CD4-positive, alpha-beta T cell treated with Interleukin-15 for 1 hour (primary cell): ENCODE measurements at places on chromosomes 2 and 18.
A peak's percentile ranks its signal among the peaks of the same experiment; 100 is the strongest.

- no peak for DNase-seq
These were observed 305.9 kb downstream of the HRH4 start for GRCh38 chr18:24766376-24766775.

- DNase-seq, result no peak
These were observed 912.8 kb downstream of the NRXN1 start for GRCh38 chr2:50118905-50119702.

DNA sequence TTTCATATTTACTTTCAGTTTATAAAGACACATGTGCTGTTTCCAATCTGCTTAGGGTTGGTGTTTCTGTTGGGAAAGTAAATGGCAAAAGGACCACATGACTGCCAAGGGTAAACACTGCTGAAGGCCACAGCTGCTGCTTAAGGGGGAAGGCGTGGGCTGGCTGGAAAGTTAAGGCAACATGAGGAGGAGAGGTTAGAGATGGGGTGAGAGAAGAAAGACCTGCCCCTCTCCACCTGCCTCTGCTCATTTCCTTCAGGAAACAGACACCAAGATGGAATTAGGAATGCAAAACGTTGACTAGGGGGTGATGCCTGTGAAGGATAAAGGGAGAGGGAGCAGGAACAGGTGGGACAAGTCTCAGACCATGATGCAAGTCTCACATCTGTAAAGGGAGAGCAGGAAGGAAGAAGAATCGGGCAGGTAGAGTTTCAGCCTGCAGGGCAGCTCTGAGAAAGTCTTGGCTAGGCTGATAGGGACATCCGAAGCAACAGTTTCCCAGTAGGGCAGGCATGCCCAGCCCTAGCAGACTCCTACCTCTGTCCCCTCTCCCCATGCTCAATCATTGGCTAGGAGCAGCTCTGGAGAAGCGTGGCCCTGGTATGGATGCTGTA lies 86.0 kb downstream of the CDC42EP3 start:
- no peak for DNase-seq

DNA sequence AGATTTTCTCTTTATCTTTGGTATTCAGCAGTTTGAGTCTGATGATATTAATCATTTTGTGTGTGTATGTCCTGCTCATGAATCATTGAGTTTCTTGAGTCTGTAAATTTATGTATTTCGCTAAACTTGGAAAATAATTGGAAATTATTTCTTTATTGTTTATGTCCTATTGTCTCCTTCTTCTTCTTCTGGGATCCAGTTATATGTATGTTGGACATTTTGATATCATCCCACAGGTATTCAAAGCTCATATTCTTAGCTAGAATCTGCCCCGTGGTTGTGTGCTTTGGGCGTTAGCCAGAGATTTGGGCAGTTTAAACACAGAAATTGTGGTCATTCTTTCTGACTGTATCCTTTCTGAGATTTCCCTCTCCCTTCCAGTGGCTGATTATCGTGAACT lies 243.0 kb upstream of the SPRED2 start:
- no peak for DNase-seq

DNA sequence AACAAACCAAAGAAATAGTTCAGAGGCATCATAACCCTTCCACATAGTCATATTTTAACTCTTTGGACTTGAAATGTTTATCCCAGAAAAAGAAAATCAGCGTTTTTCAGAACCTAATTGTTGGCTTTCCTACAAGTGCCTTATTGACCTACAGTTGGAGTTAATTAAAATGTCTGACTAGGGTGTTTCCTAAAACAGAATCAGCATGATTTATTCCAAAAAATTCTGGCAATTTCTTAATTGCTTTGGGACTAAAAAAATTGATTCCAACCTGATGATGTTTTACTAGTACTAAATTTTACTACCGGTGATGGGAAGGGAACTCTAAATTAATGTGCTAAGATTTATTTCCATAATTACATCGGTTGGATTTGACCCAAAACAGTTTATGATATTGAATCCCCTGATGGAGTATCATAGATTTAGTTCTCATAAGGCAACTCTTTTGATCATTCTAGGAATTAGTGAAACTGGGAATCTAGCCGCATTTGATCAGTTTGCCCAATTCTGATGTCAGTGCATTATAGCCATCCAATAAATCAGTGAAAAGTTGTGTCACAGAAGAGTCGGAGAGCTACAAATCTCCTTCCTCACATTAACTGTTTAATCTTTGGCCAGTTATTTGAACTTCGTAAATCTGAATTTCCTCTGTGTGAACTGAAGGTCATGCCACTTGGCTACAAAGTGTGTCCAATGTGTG lies 134.3 kb upstream of the DSEL start:
- DNase-seq, result no peak

GRCh38 chr18:9827793-9828505 lies 57.8 kb upstream of the TXNDC2 start:
- DNase-seq, result peak; percentile 63

GRCh38 chr2:9077691-9078090 lies 74.2 kb upstream of the MBOAT2 start:
- no peak for DNase-seq
